Suppressor macrophage treated with lipopolysaccharide for 1 hour (primary cell): ENCODE measurements at places on chromosomes 12 and 14.

- DNase-seq: no peak
Measured at GRCh38 chr14:92389598-92390158, 66.7 kb downstream of the SLC24A4 start.

- DNase-seq: peak; percentile 31
Measured at GRCh38 chr12:100672075-100672592, 98.7 kb downstream of the GAS2L3 start.

DNA sequence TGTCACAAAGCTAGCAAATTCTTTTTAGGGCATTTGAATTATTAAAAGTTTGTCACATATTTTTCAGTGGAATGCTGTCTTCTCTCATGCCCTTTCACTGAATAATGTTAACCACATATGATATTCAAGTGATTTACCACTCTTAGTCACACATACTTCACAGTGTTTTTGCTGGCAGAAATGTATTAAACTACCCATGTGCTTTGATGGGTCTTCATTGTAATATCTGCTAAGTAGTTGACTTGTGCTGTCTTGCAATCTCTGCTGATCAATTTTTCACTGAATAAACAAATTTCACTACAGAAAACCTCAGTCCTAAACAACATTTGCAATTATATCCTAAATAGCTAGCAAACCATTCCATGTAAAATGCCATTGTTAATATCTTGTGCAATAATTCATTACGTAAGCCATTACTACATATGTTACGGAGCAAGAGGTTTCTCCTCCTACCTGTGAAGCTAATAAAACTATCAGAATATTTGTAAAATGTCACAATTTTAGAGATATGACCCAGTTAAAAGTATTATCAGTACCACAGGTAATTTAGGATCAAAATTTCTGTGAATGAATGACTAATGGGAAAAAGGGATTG is 64.6 kb upstream of the LMO3 start:
- DNase-seq: no peak

- no peak for DNase-seq
Measured at GRCh38 chr12:88472775-88473174, 107.5 kb downstream of the KITLG start.

GRCh38 chr12:123867141-123867540 is 105.0 kb downstream of the DNAH10 start:
- no peak for DNase-seq

DNA sequence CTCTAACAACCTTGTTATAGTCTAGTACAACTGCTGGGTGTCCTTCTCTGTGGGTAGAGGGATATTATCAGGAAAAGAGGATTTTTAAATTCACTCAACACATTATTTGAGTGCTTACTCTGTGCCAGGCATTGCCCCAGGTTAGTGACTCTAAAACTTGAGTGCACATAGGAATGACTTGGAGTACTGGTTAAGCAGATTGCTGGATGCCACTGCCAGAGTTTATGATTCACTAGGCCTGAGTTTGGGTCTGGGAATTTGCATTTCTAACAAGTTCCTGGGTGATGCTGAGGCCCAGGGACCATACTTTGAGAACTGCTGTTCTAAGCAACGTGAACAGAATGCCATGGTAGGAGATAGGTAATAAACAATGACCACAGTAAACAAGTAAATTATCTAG is 96.6 kb downstream of the CFAP54 start:
- DNase-seq: no peak
